ENCODE measurements at places on chromosomes 6 and 20.

GRCh38 chr6:56399672-56400263 lies 152.4 kb upstream of the COL21A1 start:
- no peak for DNase-seq

- DNase-seq, result peak; percentile 50
These were observed at the start of gene TEAD3 for GRCh38 chr6:35496841-35497570. Gene TEAD3 (minus strand): TSS chr6:35497079.

- DNase-seq, result no peak
These were observed 55.9 kb upstream of the TASP1 start for GRCh38 chr20:13694420-13695150.

DNA sequence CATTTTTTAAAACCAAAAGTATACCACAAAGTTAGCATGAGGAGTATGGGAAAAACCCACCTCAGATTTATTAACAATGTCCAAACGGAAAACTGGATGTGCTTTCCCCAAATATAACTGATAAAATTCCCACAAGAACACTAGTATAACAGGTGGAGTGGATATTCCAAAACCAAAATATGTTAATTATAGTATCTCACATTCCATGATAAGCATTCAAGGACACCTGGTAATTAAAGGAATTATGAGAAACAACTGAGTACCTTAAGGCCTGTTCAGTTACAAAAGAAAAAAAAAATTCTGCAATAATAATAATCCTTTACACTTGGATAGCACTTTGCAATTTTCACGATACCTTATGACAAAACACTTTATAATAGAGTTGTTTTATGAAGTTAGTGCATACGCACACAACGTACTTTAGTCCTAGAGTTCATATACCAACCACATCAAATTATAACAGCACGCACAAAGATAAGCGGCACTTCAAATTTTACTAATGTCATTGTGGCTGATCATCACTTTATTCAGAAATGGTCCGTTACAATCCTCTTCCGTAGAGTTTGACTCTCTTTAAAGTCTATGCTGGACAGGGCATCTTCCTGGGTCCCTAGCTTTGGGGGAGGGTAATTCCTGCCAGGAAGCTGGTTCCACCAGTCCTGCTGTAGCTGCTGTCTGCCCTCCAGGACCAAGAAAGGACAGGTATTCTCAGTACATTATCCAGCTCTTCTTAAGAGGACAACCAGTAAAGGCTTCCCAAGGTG lies 1.7 kb downstream of the CDK19 start:
- DNase-seq, result no peak

GRCh38 chr6:170193326-170193821 lies 97.5 kb downstream of the DLL1 start:
- DNase-seq, result no peak

DNA sequence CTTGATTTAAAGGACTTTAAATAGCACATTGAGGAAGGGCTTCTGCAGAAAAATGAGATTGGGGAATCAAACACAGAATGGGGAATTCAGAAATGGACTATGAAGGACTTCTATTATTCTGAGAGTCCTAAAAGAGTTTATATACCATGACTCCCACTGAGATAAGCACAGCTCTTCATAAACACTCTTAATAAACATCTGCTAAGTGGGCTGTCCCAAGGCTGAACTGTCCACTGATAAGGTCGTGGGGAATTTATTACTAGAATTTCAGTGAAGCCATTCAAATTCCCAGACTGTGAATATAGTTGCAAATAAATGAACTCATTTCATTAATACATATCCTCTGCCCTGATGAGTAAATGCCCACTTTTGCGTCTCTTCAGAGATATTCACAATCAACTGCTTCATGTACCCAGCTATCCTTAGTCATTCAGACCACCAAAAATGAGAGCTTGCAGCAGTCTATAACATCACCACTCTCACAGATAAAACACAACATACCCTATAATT lies 468.2 kb upstream of the RUNX2 start:
- no peak for DNase-seq

GRCh38 chr6:122389704-122390372 lies 9.6 kb upstream of the HSF2 start:
- no peak for DNase-seq

DNA sequence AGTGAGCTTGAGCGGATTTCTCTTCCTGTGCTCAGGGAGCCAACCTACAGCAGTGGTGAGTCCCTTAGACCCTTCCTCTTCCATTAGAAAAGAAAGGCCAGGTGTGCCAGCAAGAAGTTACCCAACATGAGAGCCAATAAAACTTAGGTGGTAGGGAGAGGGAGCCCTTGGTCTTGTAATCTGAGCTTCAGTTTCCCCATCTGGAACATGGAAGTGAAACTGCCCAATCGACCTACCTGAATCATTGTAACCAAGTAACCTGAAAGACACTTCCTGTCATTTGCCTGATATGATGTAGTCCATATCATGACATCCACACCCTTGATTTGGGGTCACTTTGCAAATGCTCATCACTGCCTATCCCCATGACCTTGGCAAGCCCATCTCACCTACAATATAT lies 66.4 kb downstream of the MDGA1 start:
- peak; percentile 50 for DNase-seq

DNA sequence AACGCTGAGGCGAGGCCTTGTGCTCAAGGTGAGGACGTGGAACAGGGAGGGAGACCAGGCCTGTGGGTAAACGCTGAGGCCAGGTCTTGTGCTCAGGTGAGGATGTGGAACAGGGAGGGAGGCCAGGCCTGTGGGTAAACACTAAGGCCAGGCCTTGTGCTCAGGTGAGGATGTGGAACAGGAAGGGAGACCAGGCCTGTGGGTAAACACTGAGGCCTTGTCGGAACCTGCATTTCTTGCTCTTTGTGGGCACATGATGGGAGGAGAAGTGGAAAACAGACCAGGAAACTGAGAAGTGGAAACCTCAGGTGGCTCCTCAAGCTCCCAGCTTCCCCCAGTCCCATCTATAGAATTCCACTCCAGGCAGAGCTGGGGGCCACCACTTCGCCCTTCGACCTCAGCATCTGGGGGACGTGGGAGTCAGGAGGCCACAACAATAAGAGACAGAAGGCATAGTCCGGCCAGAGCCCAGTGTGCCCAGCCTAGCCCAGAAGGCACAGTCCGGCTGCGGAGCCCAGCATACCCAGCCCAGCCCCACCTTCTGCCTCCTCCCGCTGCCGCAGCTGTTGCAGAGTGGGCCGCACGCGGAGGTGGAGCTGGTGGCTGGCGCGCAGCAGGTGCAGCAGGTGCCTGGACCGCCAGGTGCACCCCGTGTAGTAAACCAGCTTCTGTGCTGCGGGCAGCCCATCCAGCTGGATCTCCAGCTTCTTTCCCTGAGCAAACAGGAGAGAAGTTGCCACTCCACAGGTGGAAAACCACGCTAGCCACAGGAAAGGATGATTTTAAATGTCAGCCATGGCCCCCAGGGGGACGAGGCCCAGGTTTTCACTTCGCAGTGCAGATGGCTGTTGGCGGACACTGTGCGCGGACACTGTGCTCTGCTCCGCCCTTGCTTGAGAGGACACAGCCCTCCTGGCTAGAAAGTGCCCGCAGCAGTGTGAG lies 17.5 kb downstream of the FRMD1 start:
- DNase-seq, result no peak

- no peak for DNase-seq
These were observed 341.8 kb downstream of the SYNE1 start for GRCh38 chr6:152295346-152295745.

- no peak for DNase-seq
These were observed 411.1 kb upstream of the HTR1E start for GRCh38 chr6:86526238-86526637.

- DNase-seq, result no peak
These were observed 118.3 kb upstream of the HEY2 start for GRCh38 chr6:125631165-125631564.

DNA sequence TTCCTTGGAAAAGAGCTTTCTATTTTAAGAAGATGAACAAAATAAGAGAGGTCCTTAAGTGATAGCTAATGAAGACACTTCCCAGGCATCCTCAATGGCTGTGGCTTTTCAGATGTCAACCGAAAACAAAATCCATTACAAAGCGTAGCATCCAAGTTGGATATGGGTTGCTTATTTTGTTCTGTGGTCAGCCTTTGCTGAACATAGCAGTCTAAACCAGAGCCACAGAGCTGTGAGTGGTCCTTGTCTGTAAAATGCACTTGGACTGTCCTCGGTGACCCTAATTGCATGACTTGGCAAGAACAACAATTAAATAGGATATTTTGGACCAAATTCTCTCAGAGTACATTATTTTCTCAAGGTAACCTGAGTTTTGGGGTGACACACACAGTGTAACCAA lies 10.4 kb upstream of the BFSP1 start:
- no peak for DNase-seq

DNA sequence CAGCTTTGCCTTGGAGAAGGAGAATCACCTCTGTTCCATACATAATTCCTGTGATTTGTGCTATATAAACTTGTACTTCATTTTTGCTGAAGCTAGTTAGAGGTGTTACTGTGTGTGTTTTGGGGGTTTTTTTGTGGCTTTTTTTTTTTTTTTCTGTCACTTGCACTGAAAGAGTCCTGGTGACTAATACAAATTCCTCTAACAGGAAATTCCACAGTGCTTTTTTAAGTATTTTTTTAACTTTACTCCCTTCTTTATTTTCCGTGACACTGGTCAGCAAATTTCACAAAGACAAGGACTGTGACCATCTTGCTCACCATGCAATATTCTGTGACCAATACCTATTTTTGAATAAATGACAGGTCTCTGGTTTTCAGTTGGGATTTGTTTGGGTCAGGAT lies 110.5 kb downstream of the ISM1 start:
- no peak for DNase-seq

GRCh38 chr20:61643656-61644377 lies 391.8 kb downstream of the CDH4 start:
- no peak for DNase-seq

- no peak for DNase-seq
These were observed 201.7 kb upstream of the SASH1 start for GRCh38 chr6:148140772-148141557.

DNA sequence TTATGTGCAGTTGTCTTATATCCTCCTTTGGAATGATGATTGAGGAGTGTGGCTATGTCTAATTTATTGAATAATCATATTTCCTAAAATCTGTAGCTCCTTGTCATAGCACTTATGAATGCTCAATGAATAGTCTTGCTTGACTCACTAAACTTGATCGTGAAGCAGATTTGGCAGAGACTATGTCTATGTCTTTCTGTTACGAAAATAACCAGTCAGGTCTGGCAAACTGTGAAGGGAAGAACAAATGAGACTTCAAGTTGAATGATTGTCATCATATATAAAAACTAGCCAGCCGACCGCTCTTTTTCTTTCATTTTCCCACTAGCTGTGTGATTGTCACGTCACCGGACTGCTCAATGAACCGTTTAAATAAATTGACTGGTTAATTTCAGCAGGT lies 1303.9 kb upstream of the GJE1 start:
- no peak for DNase-seq

- no peak for DNase-seq
These were observed 199.5 kb upstream of the ASCC3 start for GRCh38 chr6:101080597-101080996.

DNA sequence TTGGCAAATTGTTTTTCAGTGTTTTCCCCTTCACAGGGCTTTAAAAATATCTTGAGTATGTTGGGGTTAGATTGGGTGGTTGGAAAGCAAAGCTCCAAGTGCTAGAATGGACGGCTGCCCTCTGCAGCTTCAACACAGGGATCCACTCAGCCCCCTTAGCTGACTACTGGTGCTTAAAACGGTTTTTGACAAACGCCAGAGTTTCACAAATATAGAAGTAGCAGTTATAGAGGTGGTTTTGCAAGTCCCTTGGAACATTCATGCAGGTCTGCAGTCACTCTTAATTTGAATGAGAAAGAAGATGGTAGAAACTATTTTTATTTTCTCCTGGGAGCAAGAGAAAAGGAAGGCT lies 175.9 kb downstream of the ARID1B start:
- no peak for DNase-seq

GRCh38 chr6:159727717-159728445 lies 575 bp downstream of the WTAP start:
- DNase-seq, result no peak

GRCh38 chr20:44552050-44552449 lies 30.2 kb upstream of the SERINC3 start:
- no peak for DNase-seq

- DNase-seq, result no peak
These were observed 57.6 kb upstream of the FRMD1 start for GRCh38 chr6:168136622-168137021.

DNA sequence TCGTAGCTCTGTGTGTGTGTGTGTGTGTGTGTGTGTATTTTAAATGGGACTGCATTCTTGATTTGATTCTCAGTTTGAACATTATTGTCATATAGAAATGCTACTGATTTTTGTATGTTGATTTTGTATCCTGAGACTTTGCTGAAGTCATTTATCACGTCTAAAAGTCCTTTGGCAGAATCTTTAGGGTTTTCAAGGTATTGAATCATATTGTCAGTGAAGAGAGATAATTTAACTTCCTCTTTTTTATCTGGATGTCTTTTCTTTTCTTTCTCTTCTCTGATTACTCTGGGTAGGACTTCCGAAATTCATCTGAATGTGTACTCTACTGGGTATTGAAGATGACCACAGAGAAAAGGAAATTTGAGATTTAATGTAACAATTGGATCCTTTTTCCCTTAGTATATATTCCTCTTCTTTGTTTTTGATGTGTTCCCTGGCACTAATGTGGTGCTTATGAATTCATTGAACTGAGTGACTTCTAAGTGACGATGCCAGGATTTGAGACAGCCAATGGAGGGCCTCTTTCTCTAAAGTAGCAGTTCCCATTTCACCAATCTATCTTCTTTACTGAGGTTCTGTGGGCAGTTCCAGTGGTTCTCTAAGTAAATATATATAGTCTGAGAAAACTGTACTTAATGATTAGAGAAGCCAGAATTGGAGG lies 47.6 kb downstream of the TNFAIP3 start:
- DNase-seq, result no peak

GRCh38 chr6:313087-313486 lies 20.8 kb downstream of the DUSP22 start:
- peak; percentile 57 for DNase-seq

GRCh38 chr6:136772685-136773472 lies 19.4 kb downstream of the MAP3K5 start:
- DNase-seq, result no peak

GRCh38 chr6:6900569-6901204 lies 207.1 kb upstream of the RREB1 start:
- no peak for DNase-seq

- DNase-seq, result no peak
These were observed 106.7 kb upstream of the PLEKHG1 start for GRCh38 chr6:150492941-150493340.

GRCh38 chr6:30781395-30781742 lies 37.0 kb upstream of the IER3 start:
- no peak for DNase-seq

DNA sequence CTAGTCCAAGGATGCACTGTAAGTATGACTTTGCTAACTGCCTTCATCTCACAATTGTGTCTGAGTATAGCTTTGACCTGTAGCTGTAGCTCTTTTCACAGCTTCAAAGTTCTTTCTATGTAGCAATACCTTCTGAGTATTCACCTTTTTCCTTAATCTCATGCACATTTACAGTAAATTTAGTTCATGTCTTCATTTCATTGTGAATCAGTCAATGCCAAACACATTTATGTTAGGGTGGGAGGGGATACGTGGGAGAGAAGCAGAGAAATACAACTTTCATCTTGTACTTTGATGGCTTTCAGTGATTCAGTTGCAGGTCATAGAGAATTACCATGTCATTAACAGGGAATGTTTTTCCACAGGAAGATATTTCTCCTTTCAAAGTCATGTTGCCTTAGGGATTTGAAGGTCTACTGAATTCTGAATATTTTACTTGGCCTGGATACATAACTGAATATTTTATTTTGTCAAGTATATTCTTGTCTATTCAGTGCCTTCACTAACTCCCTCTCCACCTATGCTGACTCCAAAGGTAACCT lies 119.2 kb downstream of the TINAG start:
- no peak for DNase-seq

Data from memory B cell (primary cell).